ENCODE measurements at places on chromosomes 13 and 19.

DNA sequence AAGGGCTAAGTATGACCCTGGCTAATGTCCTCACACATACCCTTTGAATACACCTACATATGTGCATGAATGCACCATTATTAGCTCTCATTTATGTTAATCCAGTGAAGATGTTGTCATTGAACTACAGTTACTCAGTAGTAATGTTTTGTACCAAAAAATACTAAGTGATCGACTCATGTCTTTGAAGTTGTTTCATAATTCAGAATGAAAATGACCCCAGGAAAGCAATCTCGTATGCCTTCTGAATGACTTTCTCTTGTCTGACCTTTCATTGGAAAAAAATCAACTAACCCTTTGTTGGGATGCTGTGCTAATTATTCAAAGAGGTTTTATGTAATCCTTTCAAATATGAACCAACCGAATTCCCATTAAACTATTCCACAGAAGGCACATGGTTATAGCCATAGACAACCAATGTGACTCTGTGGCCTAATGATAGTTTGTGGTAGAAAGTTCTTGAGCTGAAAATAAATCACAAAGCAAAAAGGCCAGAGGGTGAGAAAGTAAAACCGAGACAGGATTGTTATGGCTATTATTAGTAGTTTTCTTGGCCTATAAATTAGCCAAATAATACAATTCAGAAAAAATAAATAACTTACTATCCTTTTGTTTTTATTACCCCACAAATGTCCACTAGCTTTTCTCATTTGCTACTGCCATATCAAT lies 86.8 kb upstream of the STARD13 start:
- no peak for DNase-seq

DNA sequence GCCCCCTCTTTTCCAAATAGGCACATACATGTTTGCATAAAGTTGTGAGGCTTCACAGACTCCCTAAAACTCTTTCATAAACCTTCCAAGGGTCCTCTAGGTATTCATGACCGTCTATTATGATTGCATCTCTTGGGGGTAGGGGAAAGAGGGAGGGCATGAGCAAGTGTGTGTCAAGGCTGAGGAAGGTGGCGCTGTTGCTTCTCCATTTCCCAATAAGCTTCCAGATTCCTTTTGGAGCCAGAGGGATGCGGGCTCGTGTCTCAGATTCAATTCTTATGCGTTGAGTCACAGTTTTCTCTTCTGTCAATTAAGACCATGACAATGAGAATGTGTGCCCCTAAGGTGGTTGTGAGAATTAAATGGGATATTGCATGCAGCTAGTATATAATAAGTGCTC lies 51.0 kb upstream of the CYP2A7 start:
- DNase-seq: no peak

- no peak for DNase-seq
Measured at GRCh38 chr13:22270881-22271280, 600.0 kb downstream of the FGF9 start.

GRCh38 chr13:29473166-29473565 lies 122.3 kb downstream of the SLC7A1 start:
- DNase-seq: no peak

DNA sequence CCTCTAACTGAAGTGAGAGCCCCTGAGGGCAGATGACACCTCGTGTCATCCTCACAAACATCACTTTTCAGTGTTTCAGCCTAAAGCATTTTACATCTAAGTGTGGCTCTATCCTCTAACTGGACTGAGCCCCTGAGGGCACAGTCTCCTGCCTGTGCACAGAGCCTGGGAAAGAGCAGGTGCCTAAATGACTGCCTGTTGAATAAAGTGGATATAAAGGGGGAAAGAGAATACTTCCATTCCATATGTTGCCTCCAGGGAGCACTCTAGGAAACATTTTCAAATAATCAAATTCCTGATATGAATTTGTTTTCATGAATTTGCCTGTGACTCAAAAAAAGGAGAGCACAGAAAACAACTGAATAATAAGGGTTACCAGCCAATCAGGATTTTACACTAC lies 32.2 kb downstream of the CNMD start:
- no peak for DNase-seq

GRCh38 chr19:9941671-9942070 lies 5.4 kb upstream of the OLFM2 start:
- DNase-seq: no peak

GRCh38 chr19:50718255-50719118 lies 1.1 kb downstream of the SHANK1 start:
- DNase-seq: no peak

DNA sequence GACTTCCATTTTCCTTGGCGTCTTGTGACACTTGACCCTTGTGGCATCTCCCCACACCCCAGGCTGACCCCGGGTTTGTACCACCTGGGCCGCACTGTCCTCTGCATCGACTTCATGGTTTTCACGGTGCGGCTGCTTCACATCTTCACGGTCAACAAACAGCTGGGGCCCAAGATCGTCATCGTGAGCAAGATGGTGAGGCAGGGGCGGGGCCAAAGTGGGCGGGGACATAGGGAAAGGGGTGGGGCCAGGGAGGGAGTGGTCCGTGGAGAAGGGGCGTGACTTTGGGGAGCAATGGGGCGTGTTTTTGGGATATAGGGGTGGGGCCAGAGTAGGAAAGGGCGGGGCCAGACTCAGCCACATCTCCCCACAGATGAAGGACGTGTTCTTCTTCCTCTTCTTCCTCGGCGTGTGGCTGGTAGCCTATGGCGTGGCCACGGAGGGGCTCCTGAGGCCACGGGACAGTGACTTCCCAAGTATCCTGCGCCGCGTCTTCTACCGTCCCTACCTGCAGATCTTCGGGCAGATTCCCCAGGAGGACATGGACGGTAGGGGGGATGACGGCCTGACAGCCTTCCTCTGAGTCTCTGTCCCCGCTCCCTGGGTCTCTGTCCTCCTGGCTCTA lies 42.8 kb downstream of the TRPM4 start:
- no peak for DNase-seq

- DNase-seq: no peak
Measured at GRCh38 chr13:28628241-28628640, 30.7 kb upstream of the POMP start.

DNA sequence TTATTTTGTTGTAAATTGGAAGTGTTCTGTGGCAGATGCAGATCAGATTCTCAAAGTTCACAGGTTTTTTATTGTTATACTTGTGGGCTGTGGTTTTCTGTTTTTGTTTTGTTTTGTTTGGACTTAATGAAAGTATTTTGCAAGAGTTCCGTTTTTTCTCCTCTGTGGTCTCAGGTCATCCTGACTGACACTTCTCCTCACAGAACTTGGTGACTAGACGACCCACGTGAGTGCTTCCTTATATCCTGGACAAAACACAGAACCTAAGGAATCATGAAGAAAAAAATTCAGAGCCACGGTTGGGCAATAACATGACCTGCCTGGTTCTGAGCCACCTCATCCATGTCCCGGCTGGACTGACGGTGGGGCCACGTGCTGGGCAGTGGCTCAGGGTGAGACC lies 2.5 kb upstream of the RFPL4AL1 start:
- no peak for DNase-seq

GRCh38 chr13:73220966-73221720 lies 162.3 kb downstream of the KLF5 start:
- no peak for DNase-seq

DNA sequence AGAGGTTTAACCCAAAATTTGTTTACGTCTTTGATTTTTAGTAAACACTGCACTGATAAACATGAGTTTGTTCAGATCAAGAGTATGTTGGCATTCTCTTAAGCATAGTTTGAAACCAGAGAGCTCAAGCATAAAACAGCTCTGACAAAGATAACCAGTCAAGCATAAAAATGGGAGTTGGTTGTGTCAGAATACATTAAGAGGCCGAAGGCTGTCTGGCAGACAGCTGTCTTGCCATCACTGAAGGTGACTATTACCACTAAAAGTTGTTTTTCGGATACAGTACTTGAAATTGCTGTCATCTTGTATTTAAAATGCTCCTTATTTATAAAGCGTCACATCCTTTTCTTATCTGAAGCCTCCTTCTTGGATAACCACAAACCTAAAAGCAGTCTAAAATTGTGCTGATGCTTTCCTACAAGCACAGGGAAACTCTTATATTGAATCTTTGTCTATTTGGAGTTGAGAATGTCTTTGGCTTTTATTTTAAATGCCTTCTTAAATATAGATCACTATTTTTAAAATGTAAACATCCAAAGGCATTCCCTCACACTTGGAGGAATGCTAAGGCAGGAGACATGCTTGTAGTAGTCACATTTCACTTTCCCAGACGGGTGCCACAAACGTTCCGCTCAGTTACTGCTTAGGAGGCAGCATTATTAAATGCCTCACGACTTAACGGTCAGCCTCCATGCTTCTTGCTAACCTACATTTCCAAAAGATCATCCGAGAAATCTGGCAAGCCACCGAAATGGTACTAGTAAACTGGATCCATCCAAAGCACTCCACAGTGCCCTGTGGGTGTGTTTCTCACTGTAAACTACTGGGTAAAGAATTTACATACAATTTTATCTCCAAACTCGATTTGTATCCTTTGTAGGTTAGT lies 1.5 kb downstream of the SMAD9 start:
- no peak for DNase-seq

DNA sequence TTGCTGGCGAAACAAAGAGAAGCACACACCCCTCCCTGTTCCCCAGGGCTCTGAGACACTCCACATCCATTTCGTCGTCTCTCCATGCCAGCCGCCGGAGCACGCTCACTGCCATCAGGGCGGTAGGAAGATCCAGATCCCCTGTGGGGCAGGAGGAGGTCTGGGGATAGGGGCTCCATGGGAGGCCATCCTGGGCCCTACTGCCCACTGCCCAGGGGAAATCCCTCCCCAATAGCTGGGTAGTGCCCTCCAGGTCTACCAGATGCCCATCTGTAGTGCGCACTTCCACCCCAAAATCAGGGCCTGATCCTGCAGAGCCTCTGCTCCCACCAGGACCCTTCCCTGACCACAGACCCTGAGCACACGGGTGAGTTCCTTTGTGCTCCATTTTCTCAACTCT lies 80.3 kb downstream of the EFNB2 start:
- no peak for DNase-seq

- DNase-seq: no peak
Measured at GRCh38 chr13:45576466-45576865, 39.1 kb downstream of the ERICH6B start.

DNA sequence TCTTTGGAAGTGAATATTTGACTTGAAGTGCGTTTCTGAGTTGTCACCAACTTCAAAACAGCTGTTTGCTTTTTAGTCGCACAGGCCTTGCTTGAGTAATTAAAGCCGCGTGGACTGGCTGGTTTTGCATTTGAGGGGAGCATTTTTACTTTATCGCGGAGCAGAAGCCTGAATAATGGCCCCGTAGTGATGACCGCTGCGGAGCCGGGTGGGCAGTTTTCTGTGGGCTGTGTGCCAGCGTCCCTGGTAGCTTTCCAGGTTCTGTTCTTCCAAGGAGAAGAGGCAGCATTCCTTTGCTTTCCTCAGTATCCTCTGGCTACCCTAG lies 1.1 kb downstream of the NAA16 start:
- no peak for DNase-seq

DNA sequence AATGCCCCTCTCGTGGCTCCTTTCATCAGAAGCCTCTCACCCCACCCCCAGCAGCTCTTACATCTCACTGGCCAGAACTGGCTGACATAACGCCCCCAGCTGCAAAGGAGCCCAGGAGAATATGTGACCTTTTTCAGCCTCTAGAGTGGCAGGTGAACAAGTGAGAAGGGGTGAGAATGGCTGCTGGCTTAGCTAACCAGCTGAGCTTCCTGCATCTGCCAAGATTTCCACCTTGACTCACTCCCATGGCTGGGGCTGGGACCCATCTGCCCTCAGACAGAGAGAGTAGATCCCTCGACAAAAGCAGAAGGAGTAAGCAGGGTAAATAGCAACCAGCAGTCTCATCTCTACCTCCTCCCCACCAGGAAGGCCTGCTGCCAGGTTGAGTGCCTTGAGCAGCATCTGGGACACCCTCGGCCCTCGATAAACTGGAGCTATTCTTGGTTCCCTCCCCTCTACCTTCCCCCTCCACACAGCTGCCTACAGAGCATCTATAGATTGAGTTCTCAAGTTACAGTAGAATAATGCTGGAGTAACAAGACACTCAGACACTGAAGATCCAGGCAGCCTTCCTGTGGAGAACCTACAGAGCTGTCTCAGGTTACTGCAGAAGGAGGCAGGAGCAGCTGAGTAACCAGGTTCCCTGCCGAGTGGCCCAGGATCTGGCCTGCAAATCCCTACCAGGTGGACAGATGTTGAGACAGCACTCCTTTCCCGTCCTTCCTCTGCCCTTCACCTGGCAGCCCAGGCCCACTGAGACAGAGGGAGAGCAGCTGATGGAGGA lies 15.5 kb downstream of the KASH5 start:
- DNase-seq: no peak

DNA sequence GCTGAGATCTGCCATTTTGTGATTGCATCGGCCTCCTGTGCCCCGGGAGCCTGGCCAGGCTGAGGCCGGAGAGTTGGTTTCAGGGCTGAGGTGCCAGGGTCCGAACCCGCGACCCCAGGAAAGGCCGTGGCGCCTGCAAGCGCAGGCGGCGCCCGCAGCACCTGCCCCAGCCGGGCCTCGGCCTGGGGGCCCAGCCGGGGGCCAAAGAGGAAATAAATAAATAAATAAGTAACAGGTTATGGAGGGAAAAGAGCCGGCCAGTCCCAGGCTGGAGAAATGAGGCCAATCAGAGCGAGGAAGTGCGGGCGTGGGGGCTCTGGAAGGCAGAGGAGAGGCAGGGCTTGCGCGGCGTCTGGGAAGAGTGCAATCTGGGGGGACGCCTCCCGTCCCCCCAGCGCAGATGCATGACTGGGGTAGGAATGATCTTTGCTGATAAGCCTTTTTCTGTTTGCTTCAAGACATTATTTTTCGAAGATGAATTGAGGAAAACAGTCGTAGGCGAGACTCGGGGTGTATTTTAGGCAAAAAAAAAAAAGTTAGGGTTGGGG lies 145.6 kb upstream of the ZNF536 start:
- DNase-seq: no peak

DNA sequence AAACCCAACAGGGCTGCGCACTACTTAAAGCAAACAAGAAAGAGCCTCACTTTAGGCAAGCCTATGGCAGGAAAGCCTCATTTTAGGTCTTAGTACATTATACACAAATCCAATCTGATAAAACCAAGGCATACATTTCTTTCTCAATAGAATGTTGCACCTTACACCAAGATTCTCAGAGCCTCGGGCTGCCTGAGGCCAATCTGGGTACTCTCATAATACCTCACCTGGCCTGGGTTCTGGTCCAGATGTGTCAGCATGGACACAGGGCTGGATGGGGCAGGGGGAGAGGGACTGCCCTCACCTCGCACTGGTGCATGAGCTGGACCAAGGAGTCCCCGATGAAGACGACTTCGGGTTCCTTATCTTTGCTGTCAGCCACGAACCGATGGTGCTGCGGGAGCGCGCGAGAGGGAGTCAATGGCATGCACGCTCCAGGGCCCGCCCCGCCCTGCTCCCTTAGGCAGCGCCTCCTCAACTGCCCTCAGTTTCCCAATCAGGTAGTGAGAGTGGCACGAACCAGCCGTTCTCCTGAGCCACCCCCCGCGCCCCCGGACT lies at the start of gene PRR19:
Gene PRR19, plus strand, starts transcription at position 487 of the 558 bp plus-strand sequence. CDS start 7,453 bp downstream, outside the sequence.
- DNase-seq: no peak

GRCh38 chr19:45767410-45767880 lies 1.6 kb downstream of the SIX5 start:
- no peak for DNase-seq

DNA sequence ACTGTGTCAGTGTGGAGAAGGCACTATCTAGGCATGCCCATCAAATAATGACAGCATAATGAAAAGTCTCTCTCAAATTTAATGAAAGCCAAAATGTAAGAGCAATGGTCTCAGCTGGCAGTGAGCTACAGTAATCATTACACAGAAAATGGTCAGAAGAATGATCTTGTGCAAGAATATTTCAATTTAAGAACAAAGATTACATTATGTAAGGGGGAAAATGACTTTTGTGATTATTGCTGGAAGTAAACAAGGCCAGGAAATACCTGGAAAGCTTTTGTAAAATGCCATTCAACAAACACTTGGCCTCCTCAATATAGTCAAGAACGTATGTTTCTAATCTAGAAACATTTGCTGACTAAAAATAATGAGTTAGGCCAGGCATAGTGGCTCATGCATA lies 89.1 kb downstream of the CAB39L start:
- no peak for DNase-seq
